Calu3 (cell line): ENCODE measurements at places on chromosomes 11 and 22. TPM values are rescaled to one million over a fixed set of nuclear protein-coding genes. Genes with fewer than 3 reads are reported as not detected.

The ANGPTL5 gene
- total RNA-seq, result not detected in 2 replicates

The ATG2A gene
- 29.6 and 35.8 TPM in 2 replicates for total RNA-seq

The USP2 gene
- total RNA-seq, result 1.1 TPM in 2 replicates

The GRM5 gene
- 8.3 and 9.2 TPM in 2 replicates for total RNA-seq

The TST gene
- 52.2 and 64.7 TPM in 2 replicates for total RNA-seq

The CLMP gene
- not detected in 2 replicates for total RNA-seq

The SEPTIN5 gene
- total RNA-seq, result 2.3 and 3.3 TPM in 2 replicates

The PANX2 gene
- 1.6 and 2.0 TPM in 2 replicates for total RNA-seq

The FDXACB1 gene
- total RNA-seq, result 1.7 and 1.8 TPM in 2 replicates

The CCDC87 gene
- total RNA-seq, result 0.91 and 1.0 TPM in 2 replicates

The OR5AS1 gene
- total RNA-seq, result not detected in 2 replicates

The MIAT gene
- total RNA-seq, result 0.52 and 0.64 TPM in 2 replicates

The C11orf68 gene
- total RNA-seq, result 25.9 and 27.4 TPM in 2 replicates

The TRIM49D1 gene
- not detected in 2 replicates for total RNA-seq

The ASCC2 gene
- 62.6 and 73.4 TPM in 2 replicates for total RNA-seq

The TOMT gene
- total RNA-seq, result not detected in 2 replicates

The PATZ1 gene
- 35.0 and 35.5 TPM in 2 replicates for total RNA-seq

The DEFB131B gene
- not detected in 2 replicates for total RNA-seq

The IGSF9B gene
- total RNA-seq, result 10.2 and 13.2 TPM in 2 replicates

The LRRC10B gene
- not detected in 2 replicates for total RNA-seq

The MS4A4E gene
- not detected in 2 replicates for total RNA-seq

The SBF1 gene
- total RNA-seq, result 102 and 104 TPM in 2 replicates

The MS4A12 gene
- total RNA-seq, result not detected in 2 replicates
